ENCODE measurements at places on chromosomes 16 and 17.

- DNase-seq, result no peak
Measured at GRCh38 chr17:10622617-10623485, 34.3 kb downstream of the MYH3 start.

DNA sequence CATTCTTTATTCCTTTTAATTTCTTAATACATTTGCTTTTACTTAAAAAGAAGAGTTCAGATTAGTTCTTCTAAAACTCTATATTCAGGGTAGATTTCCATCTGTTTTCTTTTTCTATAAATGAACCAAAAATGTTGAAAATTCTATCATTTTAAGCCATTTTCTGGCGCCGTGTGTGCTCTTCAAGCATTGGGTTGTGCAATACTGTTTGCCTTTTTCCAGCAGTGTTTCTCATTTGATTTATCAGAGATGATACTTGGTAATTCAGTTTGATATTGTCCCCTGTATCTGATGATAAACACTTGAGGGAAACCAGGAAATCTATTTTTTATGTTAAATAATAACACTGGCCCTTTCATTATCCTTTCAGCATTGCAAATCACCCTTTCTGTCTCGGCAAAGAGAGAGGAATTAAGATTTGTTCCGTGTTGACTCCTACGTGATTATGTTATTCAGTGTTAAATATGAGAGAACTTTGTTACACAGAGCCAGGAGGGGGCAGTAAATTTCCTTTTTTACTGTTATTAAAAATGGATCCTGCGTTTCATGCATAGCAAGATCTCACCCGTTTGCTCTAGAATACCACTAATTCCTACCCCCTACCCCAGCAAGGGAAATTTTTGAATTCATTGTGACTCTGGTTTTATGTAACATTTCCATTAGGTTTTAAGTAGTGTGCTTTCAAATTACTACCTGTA, 606.9 kb upstream of the RBFOX1 start:
- DNase-seq, result no peak

DNA sequence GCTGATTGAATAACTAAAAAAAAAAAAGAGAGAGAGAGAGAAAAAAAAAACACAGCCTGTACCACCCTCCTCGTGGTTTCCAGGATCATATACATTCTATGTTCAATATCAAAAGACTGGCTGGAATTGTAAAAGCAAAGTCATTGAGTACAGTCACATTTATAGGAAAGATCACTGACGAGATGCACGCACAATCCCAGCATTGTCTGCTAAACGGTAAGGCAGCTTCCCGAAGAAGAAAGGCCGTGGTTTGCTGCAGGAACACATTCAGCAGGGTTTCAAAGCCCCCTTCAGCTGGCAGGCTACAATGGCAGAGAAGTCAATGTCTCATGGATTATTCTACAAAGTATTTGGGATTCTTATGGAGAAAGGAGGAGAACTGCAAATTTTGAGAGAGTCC, 9.3 kb downstream of the NQO1 start:
- no peak for DNase-seq

- no peak for DNase-seq
Measured at GRCh38 chr16:88462396-88462795, 9.3 kb downstream of the ZFPM1 start.

DNA sequence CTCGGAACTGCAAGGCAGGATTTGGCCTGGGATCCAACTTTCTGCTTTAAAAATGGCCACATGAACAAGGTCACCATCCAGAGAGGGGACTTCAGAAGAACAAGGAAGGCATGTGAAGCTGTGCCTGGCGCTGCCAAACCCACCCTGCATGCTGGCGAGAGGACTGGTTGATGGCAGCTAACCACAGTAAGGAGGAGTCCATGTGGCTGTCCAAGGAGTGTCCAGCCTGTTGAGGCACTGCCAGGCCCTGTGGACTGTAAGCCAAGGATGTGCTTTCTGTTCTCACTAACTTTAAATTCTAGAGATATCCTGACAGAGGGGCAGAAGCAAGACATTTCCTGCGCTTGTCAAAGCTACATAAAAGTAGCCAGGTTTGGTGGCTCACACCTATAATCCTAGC, 40.4 kb downstream of the CDK5R1 start:
- DNase-seq, result no peak

DNA sequence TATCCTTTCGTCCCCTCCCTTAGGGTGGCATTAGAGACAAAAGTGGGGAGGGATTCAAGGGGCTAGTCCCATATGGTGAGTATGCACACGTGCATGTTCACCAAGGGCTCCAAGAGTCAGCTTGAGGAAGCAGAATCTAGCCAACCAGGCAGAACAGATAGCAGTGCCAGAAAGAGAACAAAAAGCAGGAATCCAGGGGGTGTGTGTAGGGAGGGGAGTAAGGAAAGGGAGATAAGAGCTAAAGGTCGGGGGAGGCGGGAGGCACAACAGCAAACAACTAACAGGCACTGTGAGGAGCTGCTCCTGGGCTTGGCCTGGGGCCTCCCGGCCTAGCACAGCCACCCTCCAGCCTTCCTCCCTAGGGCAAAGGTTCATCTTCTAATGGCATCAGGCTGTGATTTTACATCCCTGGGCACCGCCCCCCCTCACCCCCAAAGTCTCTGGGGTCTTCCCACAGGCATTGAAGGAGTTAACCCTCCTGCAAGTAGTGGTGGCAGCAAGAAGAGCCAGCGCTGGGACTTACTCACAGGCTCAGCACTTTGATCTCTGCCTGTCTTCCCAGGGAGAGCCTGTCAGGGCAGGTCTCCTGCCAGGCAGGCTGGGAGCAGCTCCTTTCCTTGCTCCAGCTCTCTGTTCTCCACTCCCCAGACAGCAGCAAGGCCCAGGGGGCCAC, 12.4 kb upstream of the SUPT4H1 start:
- DNase-seq, result no peak

DNA sequence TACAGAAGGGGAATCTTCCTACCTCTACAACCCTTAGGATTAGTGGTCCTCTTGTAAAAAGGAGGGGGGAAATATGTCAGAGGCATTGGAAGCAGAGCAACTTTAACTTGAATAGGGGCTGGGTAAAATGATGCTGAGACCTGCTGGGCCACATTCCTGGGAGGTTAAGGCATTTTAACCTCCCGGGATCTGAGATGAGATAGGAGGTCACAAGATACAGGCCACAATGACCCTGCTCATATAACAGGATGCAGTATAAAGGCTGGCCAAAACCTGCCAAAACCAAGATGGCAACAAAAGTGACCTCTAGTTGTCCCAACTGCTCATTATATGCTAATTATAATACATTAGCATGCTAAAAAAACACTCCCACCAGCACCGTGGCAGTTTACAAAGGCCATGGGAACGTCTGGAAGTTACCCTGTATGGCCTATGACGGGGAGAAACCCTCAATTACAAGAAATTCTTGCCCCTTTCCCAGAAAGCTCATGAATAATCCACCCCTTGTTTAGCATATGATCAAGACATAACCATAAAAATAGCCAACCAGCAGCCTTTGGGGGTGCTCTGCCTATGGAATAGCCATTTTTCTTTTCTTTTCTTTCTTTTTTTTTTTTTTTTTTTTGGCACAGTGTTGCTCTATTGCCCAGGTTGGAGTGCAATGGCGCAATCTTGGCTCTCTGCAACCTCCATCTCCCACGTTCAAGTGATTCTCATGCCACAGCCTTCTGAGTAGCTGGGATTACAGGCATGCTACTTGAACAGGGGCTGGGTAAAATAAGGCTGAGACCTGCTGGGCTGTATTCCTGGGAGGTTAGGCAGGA, 6.2 kb upstream of the C1QTNF1 start:
- no peak for DNase-seq

- no peak for DNase-seq
Measured at GRCh38 chr16:8622315-8622656, 788 bp downstream of the METTL22 start.

- DNase-seq, result no peak
Measured at GRCh38 chr16:51592001-51592501, 441.0 kb upstream of the SALL1 start.

- DNase-seq, result no peak
Measured at GRCh38 chr17:68674029-68674925, 73.1 kb upstream of the FAM20A start.

DNA sequence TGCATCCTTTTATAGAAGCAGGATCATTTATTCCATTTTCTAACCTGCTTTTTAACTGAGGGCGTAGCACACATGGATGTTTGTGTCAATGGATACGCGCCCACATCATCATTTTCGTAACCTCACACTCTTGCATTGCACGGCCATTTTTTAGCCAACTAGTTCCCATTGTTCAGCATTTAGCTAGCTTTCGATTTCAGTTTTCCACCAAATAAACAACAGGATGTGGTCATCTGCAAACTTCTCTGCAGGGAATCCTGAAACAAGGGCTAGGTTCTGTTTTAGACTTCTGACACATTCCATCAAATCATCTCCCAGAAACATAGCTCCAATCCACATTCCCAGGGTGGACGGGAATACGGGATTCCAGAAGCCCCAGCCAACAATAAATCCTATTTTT, 6.4 kb downstream of the CYB561 start:
- no peak for DNase-seq

- no peak for DNase-seq
Measured at GRCh38 chr16:10078541-10078949, 103.7 kb downstream of the GRIN2A start.

DNA sequence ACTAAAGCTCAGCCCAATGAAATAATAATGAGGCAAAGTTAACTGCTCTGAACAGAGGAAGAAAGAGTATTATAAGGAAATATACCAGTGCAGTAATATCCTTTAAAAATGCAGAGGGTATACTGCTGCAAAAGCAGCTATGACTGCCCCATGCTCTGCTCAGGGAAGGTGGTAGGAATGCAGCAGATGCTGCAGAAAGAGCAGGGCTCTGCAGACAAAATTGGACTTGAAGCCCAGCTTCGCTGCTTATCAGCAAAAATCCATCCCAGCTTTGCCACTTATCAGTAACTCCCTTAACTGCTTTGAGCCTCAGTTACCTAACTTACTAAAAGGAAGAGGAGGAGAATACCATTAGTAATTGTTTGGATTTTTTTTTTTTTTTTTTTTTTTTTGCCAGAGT, 533.8 kb upstream of the CDH5 start:
- DNase-seq, result no peak

DNA sequence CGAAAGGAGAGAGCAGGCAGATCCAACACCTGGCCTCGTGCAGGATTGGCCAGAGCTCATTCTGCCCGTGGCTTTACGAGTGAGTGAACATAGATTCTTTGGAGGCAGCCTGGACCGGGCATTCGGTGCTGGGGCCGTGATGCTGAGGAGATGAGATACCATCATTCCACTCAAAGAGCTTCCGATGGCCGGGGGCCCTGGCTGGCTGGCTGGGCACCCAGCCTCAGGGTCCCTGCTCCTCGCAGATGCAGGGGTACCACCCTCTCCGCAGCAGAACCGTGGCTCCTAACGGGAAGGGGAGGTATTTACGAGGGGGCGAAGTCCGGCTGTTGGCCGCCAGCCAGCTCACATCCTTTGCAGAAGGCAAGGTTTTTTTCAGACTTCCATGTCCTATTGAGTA, 66.1 kb upstream of the FOXF1 start:
- no peak for DNase-seq

GRCh38 chr17:57197466-57198071, 58.8 kb upstream of the MSI2 start:
- DNase-seq, result no peak

GRCh38 chr16:10220942-10221341, 38.7 kb upstream of the GRIN2A start:
- DNase-seq, result no peak

DNA sequence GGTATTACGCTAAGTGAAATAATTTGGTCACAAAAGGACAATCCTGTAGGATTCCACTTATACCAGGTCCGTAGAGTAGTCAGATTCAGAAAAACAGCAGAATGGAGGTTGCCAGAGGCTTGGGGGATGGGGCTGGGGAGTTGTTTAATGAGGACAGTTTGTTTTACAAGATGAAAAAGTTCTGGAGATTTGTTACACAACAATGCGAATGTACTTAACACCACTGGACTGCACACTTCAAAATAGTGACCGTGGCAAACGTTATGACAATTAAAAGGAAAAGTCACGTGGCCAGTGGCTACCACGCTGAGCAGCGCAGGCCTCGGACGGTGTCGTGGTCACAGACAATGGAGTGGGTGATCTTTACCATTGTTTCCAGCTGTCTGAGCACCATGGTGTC, 338.1 kb downstream of the SEC14L1 start:
- no peak for DNase-seq

DNA sequence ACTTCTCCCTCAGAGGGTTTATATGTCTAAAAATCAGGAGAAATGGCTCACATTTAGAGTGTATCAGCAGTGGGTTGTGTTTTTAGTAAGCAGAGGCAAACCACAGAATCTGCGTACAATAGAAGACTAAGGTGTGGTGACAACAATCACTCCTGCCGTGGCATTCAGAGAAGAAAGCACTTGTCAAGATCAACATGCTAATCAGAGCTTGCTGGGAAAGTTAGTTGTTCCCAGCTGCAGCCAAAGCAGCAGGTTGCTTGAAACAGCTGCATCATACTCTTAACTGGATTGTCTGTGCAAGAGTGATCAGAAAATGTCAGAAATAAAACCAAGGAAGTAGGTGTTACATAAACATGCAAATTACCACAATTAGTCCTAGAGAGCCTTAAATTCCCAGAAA, 616.4 kb downstream of the CDH8 start:
- DNase-seq, result no peak

DNA sequence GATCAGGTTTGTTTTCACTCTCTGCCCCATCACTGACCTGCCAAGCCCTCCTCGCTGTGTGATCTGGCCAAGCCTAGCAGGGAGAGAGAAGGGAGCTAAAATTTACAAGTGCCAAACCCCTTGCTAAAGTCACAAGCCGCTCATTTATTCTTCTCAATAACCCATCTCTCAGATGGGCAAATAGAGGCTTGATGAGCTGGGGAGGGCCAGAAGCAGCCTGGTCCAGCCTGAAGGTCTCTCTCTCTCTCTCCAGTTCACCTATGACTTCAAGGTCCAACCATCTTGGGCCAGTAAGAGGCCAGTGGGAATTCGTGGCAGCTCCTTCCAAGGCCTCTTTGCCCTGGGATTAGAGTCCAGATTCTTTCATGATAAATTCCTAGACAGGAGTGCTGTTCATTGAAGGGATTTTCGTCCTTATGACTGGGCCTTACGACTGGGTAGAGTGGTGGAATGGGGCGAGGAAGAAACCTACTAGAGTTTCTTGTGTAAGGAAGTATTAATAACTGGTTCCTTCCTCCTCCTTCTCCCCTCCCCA, 3.4 kb downstream of the CA7 start:
- DNase-seq, result no peak

DNA sequence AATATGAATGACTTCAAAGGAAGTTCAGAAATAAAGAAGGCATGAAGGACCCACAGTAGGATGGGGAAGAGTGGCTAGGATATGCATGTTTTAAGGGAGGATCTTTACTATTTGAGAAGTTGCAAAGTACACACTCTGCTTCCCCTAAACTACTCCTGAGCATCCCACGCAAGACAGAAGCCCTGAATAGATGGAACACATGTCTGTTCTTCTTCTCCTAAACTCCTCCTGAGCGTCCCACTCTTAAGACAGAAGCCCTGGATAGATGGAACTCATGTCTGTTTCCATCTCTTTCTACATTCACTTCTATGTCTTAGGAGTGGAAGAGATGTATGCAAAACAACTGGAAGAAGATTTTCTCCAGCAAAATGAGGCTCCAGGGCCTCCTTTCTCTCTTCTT, 88.4 kb downstream of the VAT1L start:
- no peak for DNase-seq
